ENCODE measurements at places on chromosomes 12 and 14.

- no peak for DNase-seq
Observed at GRCh38 chr14:68962681-68963080, 16.4 kb downstream of the ACTN1 start.

DNA sequence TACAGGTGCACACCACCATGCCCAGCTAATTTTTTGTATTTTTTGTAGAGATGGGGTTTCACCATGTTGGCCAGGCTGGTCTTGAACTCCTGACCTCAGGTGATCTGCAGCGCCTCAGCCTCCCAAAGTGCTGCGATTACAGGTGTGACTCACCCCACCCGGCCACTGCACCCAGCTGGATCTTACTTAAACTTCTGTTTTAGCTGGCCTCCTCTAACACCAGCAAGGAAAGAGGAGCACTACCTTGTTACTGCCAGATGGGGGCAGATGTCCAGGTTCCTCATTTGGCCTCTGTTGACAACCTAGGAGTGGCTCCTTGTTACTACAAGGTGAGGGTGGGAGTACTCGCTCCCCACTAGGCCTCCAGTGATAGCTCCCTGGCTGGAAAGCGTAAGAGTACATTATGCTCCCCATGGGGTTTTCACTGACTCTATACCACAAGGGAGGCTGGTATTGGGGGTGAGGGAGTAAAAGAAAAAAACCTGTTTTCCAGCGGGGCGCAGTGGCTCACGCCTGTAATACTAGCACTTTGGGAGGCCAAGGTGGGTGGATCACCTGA lies 13.2 kb upstream of the ARF6 start:
- DNase-seq, result peak; percentile 39

GRCh38 chr12:107783406-107784376 lies 9.2 kb downstream of the ASCL4 start:
- DNase-seq, result no peak

DNA sequence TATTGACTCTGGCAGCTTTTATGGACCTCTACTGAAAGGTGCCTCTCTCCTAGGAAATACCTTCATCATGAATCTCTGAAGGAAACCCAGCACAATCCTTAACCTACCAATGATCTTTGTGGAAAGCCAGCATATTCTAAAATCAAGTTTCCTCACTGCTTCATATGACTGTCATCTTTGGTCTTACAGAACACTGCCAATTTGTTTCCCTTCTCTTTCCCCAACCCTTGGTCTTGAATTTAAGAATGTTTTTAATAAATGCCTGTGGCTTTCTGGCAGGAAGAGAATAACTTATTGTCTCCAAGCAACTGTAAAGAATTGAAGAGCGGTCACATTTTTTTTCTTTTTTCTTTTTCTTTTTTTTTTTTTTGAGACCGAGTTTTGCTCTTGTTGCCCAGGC lies 427.6 kb downstream of the IPO8 start:
- DNase-seq, result no peak

- DNase-seq, result no peak
Observed at GRCh38 chr12:52360106-52360662, 7.1 kb downstream of the KRT85 start.

GRCh38 chr14:32396885-32397284 lies 67.8 kb downstream of the AKAP6 start:
- no peak for DNase-seq

DNA sequence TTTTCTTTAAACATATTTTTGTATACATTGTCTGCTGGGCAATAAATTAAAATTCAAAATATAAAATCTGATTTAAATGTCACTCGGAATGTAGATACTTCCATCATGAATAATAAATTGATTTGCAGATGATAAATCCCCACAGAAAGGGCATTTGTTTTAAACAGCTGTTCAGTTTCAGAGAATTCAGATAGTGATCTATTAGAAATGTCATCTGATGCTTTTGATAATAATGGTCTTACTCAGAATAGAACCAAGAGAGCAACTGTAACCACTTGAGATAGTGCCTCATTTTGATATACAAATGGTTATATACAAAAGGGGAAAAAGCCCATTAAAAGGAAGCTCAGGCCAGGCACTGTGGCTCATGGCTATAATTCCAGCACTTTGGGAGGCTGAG lies 43.4 kb downstream of the CDK17 start:
- no peak for DNase-seq

GRCh38 chr12:11071414-11071813 lies 9.3 kb upstream of the TAS2R46 start:
- no peak for DNase-seq

- peak; percentile 4 for DNase-seq
Observed at GRCh38 chr14:62162998-62163589, 400.9 kb downstream of the SNAPC1 start.

- no peak for DNase-seq
Observed at GRCh38 chr12:68207276-68207675, 18.3 kb downstream of the IL26 start.

DNA sequence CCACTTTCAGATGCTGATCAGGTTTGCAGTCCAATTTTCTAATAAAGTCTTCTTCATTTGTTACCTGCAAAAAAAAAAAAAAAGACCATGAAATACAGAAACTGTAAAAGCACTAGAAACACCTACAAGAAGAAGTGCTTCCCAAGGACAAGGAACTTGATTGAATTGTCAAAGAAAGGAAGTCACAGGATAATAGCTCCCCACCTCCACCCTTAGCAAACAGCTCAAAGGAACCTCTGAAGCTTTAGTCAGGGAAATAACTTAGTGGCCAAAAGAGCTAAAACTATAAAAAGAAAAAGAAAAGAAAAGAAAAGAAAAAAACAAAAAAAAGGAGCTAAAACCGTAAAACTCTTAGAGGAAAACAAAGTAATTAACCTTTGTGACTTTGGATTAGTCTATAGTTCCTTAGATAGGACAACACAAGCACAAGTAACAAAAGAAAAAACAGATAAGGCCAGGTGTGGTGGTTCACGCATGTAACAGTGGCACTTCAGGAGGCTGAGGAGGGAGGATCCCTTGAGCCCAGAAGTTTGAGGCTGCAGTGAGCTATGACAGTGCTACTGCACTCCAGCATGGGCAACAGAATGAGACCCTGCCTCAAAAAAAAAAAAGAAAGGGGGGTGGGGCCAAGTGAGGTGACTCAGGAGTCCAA lies 28.5 kb downstream of the ZFYVE1 start:
- DNase-seq, result no peak

DNA sequence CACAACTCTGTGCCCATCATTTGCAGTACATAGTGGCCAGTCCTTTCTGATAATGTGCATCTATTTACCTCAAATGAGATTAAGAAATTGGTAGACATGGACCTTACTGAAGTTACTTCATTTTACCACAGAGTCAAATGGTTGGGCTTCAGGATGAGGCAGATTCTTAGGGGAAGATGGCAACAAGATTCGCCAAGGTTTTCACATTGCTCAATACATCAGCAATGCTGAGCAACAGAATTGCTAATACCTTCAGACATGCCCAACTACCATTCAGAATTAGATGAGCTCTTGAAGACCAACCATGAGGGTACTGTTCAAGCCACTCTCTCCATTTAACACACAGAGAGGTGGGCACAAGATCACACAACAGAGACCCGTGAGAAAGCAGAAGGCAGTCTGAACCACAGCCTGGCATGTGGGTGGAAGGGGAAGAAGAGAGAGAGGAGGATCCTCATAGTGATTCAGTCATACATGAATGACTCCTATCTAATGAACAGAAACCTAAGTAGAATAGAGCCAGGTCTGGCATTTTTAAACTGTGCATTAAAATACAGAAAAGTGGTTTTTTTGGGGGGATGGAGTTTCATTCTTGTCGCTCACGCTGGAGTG lies 28.5 kb downstream of the CPM start:
- DNase-seq, result no peak

DNA sequence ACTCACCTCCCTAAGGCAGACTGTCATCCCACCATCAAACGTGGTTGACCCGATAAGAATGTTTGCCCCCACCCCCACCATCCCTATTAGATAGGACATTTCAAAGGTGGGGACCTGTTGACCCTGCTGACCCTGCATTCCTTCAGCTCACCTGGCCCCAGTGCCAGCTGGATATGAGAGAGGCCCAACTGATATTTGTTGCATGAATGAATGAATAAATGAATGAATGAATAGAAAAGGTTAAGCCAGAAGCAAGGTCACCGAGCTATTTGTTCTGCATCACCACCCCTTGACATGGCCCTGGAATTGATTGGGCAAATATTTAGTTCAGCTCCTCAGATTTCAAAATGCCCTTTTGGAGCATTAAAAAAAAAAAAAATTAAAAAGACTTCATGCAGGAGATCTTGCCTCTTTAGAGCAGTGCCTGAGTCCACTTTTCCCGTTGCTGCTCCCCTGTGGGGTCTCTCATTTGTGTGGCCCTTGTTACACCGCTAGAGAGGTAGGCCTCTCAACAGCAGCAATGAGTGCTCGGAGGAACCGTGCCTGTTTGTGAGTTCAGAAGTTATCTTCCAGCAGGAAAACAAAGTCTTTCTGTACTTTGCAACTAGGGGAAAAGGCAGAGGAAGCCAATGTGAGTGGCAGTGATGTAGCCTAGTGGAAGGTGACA lies 8.5 kb upstream of the SERPINA5 start:
- DNase-seq, result no peak

DNA sequence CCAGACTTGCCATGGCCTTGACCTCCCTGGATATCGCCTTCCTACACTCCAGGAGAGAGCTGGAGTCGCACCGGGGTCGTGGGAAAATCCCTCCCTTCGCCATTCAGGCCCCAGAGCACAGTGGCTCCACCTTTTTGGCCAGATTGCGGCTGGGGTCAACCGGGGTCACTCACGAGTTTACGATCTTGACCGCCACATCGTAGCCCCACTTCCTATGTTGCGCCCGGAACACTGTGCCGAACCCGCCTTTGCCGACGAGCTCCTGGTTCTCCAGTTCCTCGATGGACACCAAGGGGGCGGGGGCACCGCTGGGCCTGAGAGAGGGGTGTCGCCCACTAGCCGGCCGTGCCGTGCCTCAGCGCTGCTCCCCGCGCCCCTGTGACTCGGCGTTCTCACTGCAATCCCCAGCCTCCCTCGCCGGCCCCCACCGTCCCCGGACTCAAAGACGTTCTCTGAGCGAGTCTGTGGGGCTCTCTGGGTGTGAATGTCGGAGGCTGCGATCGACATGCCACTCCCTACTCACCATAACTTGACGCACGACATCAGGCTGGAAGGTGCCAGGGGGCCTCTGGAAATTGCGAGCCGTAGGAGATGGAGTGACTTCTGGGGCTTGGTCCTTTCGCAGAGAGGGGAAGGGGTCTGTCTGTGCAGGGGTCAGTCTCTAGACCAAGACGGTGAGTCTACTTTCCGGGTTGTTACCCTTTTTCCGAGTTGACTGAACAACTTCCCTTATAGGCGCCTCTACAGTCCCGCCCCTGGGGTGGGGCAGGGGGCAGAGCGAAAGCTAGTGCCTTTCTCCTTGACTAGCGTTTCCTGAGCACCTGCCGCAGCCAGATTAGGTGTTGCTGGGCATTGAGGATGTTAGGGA lies at the start of gene RIPK3:
TSS of gene RIPK3 (minus strand) at position 708 of the 868 bp plus-strand sequence. CDS start at position 543, 165 bp downstream.
- no peak for DNase-seq

DNA sequence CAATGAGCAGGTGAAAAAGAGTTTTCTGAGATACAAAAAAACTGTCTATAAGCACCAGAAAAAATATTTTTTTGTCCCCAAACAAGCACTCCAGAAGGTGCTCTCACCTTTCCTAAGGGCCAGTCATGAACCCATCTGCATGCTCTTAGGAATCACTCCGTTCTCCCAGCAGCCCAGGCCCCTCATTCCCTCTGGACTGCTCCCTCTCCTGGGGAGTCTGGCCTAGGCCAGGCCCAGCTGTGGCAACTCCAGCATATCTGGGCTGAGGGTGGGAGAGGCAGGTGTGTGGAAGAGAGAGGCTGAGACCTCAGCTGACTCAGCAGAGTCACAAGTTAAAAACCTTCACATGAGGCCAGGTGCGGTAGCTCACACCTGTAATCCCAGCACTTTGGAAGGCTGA lies 54.6 kb downstream of the TRAFD1 start:
- no peak for DNase-seq

DNA sequence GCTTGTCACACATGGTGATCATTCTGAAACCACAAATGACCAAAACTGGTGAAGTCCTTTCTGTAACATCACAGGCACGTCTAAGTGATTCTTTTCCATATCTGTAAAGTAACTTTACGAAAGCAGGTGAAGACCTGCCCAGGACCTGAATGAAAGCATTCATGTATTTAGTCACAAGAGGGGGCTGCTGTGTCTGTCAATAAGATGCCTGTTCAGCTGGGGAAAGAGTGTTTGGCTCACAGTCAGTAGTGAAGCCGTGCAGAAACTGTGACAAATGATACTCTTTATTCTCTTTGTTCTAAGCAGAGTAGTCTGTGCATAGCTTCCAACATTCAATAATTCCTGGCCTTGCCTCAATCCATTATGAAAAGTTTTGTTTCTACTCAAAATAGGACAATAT lies 373.5 kb upstream of the OR4E1 start:
- no peak for DNase-seq

DNA sequence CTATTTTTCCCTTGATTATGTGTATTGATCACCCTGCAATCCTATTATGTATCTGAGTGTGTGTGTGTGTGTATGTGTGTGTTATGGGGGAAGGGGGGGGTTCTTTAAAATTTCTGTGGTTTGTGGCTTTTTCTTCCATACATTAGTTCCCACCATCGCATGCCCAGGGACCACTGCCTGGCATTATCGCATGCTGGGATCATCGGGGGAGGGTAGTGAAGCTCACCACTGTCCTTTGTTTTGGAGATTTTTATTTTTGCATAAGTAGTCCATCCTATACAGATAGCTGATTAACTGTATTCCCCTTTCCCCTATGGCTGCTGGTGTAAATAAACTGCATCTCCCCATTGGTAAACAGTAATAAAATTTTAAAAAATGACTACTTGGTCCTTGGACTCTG lies 3.4 kb downstream of the ATXN7L3B start:
- DNase-seq, result no peak

DNA sequence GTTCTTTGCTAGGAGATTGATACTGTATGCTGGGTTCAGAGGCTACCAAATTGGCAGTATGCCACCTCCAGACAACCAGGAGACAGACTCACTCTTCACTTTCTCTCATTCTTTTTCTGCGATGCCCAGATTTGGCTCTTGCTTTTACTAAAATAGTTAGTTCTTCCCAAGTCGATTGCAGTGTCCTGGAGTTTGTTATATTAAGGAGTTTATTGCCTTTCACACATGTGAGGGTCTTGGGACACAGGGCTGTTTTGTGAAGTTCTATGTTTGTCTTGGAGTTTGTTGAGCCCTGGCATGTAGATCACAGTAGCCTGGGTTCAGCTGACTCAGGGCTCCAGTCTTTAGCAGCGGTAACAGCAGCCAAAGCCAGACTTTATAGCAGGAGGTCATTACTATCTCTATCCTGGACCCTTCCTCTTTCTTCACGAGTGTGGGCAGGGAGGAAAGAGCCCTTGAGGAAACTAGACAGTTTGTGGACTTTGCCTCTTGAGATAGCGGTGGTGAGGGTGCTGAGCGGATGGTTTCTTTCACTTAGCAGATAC lies 1.6 kb downstream of the MLEC start:
- DNase-seq, result no peak

GRCh38 chr12:98816720-98817119 lies 171.6 kb downstream of the APAF1 start:
- DNase-seq, result no peak

Data from 8988T (cell line).